A673 (cell line): ENCODE measurements at places on chromosomes 16 and 17. TPM values are rescaled to one million over a fixed set of nuclear protein-coding genes. Genes with fewer than 3 reads are reported as not detected.

PLXDC1 gene
- 0.28 and 0.75 TPM in 2 replicates for total RNA-seq

TTYH2 gene
- total RNA-seq: 13.7 and 15.4 TPM in 2 replicates

DNA sequence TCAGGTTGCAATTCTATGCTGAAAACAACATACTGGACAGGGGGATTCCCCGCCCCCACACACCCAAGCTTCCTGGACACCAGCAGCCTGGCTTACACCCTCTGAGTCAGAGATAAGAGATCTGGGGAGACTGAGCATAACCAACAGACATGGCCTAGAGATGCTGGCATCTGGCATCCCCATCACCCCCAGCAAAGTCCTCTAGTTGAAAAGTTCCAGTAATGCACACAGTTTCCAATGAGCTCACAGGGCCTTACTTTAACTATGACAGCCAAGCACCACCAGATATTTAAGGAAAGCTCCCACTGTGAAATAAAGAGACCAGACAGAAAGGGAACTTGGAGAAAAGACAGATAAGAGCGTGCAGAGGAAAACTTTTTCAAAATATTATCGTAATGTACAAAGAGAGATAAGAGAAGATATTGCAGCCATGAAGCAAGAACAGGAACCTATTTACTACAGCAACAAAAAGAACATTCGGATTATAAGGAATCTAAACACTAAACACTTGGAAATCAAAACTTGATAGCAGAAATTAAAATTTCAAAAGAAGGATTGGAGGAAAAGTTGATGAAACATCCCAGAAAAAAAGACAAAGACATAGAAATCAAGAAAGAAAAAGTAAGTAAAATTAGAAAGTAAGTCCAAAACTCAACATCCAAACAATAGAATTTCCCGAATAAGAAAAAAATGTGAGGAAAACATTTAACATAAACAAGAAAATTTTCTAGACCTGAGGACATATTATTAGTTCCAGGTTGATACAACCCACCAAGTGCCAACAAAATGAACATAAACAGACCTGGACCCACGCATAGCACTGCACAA lies 17.2 kb upstream of the ALOX15 start:
- no peak for DNase-seq

- no peak for DNase-seq
Measured at GRCh38 chr16:3057181-3058138, 8.0 kb upstream of the IL32 start.

MATCAP1 gene
- 33.9 and 36.8 TPM in 2 replicates for total RNA-seq
